Stimulated activated CD4-positive, alpha-beta T cell treated with anti-CD3 and anti-CD28 coated beads, Interleukin-1b, Interleukin-23, amount 100 ng/mL, for 48 hours (primary cell): ENCODE measurements at places on chromosomes 3 and 15.

DNA sequence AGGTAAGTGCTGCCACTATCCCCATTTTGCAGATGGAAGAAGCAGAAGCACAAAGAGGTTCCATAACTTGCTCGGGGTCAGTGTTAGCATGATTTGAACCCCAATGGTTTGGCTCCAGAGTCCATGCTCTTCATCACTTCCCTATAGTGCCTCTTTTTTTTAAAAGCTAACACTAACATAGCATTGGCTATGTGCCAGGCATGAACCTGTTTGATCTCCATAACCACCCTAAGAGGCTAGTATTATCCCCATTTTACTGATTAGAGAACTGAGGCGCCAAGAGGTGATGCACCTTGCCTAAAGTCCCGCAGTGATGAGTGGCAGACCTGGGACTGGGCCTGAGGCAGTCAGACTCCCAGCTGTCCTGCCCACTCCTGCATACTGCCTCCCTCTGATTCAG lies 7.3 kb downstream of the LINGO1 start:
- no peak for DNase-seq

- DNase-seq: no peak
These were observed 16.7 kb upstream of the PAK6 start for GRCh38 chr15:40222131-40222530.

GRCh38 chr3:52438104-52438376 lies 6.9 kb downstream of the SEMA3G start:
- no peak for DNase-seq

DNA sequence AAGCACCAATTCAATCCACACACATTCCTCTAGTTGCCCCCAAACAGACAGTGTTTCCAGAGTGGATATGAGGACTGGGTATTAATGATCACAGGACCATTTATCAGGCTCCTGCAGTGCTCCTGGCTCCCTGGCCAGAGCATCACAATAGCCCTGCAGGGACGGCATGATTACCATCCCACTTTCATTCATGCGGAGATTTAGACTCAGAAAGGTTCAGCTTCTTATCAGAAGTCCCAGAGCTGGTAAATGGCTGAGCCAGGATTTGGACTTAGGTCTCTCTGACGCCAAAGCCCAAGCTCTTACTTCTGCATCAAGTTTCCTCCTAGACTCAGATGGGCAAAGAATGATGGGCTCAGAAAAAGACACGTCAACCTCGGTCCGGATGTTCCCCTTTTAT lies 2.9 kb upstream of the EPHB3 start:
- no peak for DNase-seq

DNA sequence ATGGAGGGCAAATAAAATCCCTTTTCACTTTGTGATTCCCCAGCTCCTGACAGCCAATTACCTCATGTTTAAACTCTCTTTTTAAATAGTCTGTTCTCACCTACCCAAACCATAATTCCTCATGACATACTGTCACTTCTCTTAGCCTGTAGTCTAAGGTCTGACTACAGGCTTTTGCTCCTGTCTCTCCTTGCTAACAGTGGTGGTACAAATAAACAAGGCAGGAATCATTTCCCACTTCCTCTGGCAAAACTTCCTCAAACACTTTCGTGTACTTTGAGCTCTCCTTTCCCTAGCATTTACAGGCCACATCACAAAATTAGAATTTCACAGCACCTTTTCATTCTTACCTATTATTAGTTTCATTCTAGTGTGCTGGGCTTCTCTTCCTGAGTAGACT lies 51.8 kb downstream of the ATP8B4 start:
- DNase-seq: no peak

GRCh38 chr3:184169896-184170875 lies 4.5 kb upstream of the AP2M1 start:
- DNase-seq: no peak

GRCh38 chr3:21803604-21804003 lies 52.6 kb upstream of the ZNF385D start:
- no peak for DNase-seq

DNA sequence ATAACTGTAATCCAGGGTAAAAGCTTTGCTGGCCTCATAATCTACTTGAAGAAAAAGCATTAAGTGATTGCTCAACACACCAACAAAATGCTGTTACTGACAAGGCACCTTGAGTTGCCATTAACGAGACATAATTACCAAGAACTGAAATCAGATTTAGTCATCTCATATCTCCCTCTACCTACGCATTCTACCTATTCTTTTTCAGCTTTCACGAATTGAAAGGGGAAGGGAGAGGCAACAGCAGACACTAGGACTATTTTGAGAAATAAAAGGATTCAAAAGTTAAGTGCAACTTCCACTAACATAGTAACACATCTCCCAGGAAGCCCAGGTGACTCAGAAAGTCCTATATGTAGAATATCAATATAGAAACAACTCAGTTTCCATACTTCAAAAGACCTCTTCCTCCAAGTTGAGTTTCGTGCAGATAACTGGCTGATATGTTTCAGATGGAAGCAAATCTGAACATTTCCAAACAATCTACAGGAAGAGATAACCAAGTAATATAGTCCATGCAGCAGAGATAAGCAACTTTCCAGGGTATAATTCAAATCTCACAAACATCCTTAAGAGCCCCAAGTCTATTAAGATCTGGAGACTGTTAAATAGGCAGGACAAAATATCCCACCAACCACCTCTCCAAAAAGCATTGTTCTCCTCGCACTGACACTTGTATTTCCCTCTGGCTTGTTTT lies 1.9 kb downstream of the OSBPL10 start:
- no peak for DNase-seq

GRCh38 chr3:187385296-187385695 lies 17.1 kb downstream of the RTP4 start:
- DNase-seq: no peak

DNA sequence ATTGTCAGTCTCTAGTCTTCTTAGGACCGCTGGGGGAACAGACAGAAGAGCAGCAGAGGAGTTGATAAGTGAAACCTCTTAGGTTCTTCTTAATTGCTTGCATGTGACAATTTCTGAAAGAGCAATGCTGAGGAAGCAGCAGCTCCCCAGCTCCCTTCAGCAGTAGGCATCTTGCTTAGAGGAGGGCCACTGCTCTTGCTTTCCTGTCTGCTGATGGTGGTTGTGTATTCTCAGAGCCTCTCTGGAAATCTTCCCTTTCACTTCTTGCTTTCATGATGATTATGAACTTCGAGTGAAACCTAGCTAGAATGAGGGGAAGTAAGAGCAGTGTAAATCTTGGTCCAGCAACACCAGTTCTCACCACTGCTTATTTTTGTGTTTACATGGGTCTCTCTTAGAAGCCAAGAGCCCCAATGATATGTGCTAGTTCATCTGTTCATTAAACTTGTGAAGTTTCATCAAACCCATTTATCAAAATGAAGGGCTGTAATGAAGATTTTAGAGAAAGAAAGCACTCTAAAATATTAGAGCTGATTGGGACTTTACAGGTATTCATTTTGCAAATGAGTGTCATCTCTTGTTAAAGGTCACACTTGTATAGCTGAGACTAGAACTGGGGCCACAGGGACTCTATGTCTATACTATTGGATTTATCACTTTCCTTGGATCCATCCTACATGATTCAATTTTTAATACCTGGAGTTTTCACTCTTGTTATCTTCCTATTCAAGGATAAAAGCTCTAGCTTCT lies 246.7 kb downstream of the LPP start:
- DNase-seq: peak; percentile 27

- DNase-seq: no peak
These were observed 152.6 kb downstream of the DPH6 start for GRCh38 chr15:35393398-35393797.

GRCh38 chr3:195137638-195138588 lies 133.0 kb downstream of the XXYLT1 start:
- DNase-seq: no peak

GRCh38 chr15:46786590-46787285 lies 930.6 kb upstream of the SEMA6D start:
- no peak for DNase-seq

DNA sequence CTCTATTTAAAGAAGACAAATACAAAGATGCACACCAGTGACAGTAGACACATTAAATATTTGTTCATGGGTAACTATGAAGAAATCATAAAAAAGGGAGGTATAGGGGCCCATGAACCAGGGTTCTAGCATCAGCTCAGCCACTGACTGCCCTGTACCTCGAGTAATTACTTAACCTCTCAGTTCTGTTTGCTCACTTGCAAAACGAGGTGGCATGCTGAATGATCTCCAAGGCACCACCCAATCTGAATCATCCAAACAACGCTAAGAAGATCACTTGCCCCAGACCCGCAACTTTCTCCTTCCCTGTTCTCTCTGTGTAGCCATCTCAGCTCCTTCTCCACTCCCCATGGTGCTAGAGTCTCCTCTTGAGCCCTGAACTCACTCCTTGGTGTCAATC lies 374.7 kb downstream of the VPS13C start:
- no peak for DNase-seq

DNA sequence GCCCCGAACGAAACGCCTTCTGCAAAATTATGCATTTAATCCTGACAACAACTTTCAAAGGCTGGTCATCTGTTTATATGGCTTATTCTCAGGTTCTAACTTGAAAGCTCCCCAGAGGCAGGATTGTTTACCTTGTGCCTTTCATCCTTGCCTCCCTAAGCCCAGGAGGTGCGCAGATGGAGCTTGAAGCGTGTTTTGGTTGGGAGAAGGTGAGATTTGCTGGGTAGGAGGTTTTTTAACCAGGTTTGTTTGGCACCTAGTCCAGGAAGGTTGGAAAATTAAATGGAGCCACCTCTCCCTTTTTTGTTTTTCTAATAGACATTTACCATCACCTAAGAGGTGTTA lies 675 bp downstream of the TSEN2 start:
- DNase-seq: no peak

DNA sequence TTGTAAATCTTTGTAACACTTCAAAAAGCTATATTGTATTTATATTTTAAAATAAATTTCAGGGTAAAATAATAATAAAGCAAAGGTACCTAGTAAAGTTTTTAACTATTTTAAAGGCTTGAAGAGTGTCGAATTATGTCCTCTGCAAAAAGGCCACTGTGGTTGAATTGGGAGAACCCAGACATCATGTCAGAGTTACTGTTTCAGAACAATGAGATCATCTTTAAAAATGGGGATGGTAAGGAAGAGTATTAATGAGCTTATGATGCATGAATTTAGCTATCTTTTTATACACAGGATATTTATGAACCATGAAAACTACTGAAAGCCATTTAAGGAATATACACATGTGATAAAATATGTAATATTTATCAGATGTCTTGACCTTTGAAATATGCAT lies 26.3 kb downstream of the KCNMB3 start:
- no peak for DNase-seq

DNA sequence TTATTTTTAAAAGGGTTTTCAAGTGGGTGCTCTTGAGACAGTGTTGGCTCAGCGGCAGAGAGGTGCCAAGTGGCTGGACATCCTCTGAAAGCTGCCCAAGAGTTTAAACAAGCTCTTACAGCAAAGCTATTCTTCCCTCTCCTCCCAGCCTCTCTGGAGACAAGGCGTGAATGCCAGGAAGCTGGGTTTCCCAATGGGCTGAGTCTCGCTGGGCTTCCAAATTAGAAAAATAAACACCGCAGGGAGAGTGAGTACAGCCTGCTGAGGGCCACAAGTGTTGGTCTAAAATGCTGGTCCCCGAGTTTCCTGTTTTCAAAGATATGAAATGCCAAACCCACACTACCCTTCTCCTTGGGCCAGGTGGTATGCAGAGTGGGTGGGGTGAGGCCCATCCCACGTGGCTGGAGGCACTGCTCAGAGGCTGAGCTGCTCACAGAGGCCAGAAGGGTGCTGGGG lies 36.4 kb downstream of the ZDHHC3 start:
- DNase-seq: no peak

DNA sequence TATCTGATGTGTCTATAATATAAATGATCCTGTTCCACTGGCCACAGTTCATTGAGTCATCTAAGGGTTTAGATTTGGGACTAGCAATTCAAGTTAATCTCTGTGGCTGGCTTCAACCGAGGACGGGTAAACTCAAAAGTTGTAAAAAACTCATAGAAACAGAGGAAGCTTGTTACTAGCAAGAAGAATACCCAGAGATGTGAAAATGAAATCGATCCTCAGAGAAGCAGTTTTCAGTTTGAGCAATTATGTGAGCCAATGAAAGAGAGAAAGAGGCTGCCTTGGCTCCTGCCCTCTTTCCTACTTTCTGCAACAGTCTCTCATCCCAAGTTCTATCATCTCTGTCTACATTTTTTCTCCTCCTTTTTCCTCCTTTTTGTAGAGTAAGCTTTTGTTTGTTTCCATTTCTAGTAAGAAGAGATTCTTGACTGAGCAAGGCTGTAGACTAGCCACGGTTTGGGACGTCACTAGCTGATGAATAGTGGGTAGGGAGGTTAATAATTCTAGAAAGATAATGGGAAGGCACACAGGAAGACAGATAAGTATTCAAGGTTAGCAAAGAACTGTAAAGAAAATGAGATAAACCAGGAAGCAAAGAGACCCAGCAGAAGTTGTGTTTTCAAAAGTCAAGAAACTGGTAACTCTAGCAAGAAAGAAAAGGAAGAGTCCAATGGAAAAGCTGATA lies 298.9 kb upstream of the NR2F2 start:
- DNase-seq: no peak

DNA sequence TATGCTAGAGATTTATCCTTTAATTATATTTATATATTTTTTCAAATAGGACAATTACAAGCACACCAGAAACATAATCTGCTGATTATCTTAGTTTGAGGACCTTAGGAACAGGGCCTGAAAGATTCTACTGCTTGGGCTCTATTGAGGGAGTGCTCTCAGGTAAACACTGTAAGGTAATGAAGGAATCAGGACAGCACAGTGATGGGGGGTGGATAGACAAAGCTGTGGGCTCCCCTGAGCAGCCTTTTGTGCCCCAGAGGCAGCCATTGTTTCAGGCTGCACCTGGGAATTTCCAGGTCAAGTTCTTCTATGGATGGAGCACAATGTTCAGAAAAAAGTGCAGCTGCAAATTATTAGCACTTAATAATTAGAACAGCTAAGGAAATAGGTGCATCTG lies 848.0 kb upstream of the CADM2 start:
- DNase-seq: no peak

GRCh38 chr3:14505001-14505802 lies 34.9 kb downstream of the GRIP2 start:
- DNase-seq: no peak

GRCh38 chr15:63791228-63791627 lies 42.5 kb downstream of the HERC1 start:
- no peak for DNase-seq

GRCh38 chr15:65990298-65990981 lies 121.1 kb downstream of the RAB11A start:
- no peak for DNase-seq

DNA sequence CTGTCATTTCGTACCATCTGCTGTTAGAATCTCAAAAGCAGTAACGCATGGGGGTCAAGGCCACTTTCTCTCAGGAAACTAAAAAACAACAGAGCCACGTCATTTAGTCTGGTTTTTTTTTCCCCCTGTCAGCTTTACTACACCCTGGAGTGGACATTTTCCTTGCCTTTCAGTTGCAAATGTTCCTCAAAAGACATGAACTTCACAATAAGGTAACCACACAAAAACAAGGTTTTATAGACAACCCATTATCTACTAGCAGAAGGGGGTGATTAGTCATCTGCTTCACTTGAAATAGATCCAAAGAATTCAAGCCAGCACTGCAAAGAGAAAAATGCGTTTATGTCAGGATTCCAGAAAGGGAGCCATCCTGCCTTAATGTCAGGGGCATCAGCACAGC lies 171.8 kb upstream of the CDIN1 start:
- DNase-seq: no peak
